ENCODE measurements at places on chromosomes 2 and 18. TPM values are rescaled to one million over a fixed set of nuclear protein-coding genes. Genes with fewer than 3 reads are reported as not detected.

DNA sequence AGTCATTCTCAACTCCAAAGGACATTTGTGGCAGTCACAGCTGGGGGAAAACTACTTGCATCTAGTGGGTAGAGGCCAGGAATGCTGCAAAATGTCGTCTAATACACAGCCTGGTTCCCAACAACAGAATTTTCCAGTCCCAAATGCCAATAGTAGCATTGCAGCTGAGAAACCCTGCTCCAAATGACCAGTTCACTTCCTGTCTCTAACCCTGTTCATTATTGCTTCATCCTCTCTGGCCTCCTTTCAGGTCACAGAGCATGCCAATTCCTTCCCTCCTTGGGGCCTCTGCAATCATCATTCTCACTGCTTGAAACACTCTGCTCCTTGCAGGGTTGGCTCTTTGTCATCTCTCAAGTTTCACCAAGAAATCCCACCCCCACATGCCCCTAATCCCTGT lies 139.1 kb downstream of the IRS1 start:
- no peak overlapping the region for H3K4me3 ChIP-seq
- no peaks in the 10 kb centered on the region for H3K36me3 ChIP-seq
- DNase-seq, result peak; percentile 85
- H3K27ac ChIP-seq, result peak overlapping the region; percentile 45

Gene RIT2
- not detected for total RNA-seq

Gene ZFP36L2
- 1.8 TPM for total RNA-seq

DNA sequence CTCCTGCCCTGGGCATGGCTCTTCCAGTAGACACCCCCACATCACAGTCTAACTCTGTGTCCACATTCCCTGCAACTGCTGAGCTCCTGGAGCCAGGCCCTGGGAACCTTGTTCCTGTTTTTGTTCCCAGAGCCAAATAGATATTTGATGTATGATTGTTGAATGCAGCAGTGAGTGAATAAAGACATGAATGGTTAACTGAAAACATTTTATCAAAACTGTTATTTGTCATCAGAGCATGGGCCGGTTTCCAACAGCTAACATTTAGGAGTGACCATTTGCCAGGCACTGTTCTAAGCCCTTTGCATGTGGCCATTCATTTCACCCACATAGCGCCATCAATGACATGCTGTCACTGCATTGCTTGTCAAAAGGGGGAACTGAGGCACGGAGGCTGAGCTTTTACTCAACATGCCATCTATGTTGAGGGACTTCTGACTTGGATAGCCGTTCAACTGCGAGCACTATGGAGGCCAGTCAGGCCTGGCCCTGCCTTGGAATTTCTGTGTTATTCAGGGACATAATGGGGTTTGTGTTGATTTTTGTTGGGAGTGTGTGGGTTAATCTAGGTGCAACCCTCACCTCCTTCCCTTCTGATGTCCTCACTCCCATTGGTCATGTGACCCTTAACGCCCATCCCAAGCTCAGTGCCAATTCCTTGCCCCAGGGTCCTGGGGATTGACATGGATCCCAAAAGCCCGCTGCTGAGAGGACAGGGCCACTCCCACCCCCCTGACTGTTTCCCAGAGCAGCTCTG lies 12.6 kb downstream of the IL1R1 start:
- no peak overlapping the region for H3K4me3 ChIP-seq
- H3K36me3 ChIP-seq, result peaks cover 59% of the 10 kb centered on the region
- peak overlapping the region; percentile 92 for H3K27ac ChIP-seq
- H3K4me1 ChIP-seq, result peaks cover 16% of the 10 kb centered on the region
- H3K27me3 ChIP-seq, result no peaks in the 10 kb centered on the region

DNA sequence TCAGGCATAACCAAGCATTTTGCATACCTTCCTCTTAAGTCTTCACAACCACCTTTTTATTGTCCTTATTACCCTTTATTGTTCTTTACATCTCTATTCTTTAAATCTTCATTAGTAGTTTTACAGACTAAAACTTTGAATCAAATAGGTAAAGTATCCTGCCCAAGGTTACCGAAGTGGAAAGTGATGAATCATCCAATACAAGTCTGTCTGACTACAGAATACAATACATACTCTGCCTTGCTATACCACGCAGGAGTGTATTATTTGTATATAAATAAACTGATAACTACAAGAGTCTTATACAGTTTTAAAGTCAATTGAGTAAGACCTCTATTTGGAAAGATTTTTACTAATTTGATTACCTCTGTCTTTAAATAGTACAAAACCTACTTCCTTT lies 196.0 kb downstream of the ZEB2 start:
- no peak for DNase-seq
- H3K27ac ChIP-seq, result no peak overlapping the region
- no peaks in the 10 kb centered on the region for H3K4me1 ChIP-seq
- H3K4me3 ChIP-seq, result no peak overlapping the region

Gene RAX
- not detected for total RNA-seq

GRCh38 chr18:75071484-75071785 lies 137.5 kb downstream of the PTGR3 start:
- peaks cover 8% of the 10 kb centered on the region for H3K4me1 ChIP-seq
- H3K27me3 ChIP-seq, result no peaks in the 10 kb centered on the region
- no peak overlapping the region for H3K27ac ChIP-seq
- H3K36me3 ChIP-seq, result no peaks in the 10 kb centered on the region

- no peaks in the 10 kb centered on the region for H3K36me3 ChIP-seq
- no peak overlapping the region for H3K27ac ChIP-seq
- no peaks in the 10 kb centered on the region for H3K27me3 ChIP-seq
- DNase-seq, result no peak
- no peak overlapping the region for H3K4me3 ChIP-seq
Measured at GRCh38 chr2:118971245-118972122, 29.5 kb downstream of the MARCO start.

Measured in IMR-90 (cell line).